NCI-H1105 (cell line): ENCODE measurements at places on chromosomes 13 and 19.

DNA sequence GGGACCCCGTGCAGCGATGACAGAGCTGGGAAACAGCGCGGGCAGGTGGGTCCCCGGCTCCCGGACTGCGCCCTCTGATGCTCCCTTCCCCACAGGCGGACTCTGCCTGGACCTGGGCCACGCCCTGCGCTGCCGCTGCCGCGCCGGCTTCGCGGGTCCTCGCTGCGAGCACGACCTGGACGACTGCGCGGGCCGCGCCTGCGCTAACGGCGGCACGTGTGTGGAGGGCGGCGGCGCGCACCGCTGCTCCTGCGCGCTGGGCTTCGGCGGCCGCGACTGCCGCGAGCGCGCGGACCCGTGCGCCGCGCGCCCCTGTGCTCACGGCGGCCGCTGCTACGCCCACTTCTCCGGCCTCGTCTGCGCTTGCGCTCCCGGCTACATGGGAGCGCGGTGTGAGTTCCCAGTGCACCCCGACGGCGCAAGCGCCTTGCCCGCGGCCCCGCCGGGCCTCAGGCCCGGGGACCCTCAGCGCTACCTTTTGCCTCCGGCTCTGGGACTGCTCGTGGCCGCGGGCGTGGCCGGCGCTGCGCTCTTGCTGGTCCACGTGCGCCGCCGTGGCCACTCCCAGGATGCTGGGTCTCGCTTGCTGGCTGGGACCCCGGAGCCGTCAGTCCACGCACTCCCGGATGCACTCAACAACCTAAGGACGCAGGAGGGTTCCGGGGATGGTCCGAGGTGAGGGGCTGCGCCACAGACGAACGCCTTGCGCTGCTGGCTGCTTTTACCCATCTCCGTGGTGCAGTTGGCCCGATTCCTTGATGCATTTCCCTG lies 7.8 kb upstream of the SELENOV start:
- DNase-seq, result peak; percentile 90

GRCh38 chr19:13013649-13014048 lies 18.4 kb downstream of the NFIX start:
- DNase-seq, result no peak

DNA sequence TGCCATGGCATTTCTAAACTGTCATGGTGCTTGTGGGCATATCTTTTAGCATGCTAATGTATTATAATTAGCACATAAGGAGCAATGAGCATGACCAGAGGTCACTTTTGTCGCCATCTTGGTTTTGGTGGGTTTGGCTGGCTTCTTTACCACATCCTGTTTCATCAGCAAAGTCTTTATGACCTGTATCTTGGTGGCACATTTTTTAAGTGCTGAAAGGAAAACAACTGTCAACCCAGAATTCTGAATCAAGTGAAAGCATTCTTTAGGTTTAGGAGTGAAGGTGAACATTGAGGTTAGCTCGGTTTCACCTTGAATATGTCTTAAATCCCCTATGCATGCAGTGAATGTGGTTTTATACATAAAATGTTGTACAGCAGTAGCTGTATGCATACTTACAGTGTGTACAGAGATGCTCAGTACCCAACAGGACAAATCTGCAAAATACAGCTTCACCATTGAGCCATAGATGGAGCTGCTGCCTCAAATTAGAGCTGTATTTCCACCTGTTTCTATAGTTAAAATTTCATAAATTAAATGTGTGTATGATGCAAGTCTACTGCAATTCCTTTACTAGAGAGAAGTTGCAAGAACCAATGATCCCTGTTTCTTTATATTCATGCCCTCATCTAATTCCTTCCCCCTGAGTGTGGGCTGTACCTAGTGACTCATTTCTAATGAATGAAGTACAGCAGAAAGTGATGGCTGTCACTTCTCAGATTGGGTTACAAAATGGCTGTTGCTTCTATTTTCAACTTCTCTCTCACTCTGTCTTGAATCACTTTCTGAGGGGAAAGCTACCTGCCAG lies 25.2 kb upstream of the IGSF23 start:
- no peak for DNase-seq

- DNase-seq, result no peak
These were observed 493.3 kb downstream of the LMO7 start for GRCh38 chr13:76129305-76130000.

DNA sequence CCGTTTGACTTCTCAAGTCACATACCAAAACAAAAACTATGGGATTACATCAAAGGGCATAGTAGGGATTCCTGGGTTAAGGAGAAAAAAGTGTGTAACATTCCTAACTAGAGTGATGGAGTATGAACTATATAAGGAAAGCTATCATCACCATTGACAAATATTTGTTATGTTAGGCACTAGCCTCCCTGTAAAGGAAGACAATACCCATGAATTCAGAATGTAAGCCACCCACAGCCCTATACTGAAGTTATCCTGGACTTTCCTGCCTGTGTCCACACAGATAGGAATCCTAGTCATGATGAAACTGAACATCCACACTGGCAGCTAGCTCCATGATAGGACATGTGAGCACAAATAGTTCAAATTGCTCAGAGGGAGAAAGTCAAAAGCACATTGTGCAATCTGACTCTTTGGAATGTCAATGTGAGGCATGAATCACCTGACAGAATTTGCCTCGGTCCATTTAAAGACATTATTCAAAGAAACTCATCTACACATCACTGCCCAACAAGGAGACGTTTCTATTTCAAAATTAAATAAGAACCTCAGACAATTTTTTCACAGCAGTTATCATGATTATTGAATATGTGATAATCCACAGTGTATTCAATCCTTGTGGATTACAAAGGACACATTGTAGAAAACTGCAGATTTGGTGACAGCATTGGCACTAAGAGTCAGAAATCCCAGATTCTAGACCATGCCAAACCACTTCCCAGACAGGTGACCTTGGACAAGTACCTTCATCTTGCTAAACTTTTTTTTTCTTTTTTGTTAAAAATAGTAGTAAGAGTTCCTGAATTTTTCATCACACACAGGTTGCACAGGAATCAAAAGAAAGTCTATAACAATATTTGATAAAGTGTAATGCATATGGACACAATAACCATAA lies 529.3 kb downstream of the IRS2 start:
- no peak for DNase-seq

DNA sequence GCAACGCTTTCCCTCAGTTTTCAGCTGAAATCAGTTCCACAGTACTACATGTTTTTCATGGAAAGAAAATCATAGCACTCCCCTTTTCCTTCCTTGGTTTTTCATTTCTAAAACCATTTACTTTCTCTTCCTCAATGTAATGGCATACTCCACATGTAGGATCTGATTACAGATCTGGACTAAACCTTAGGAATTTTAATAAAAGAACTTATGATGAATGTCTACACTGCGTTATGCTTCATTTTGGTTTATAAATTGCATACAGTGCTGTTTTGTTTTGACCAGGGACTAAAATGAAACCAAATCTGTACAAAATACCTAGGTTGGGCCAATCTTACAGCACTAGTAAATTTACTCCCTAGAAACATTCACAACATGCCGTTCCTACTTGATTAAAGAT lies 589.9 kb downstream of the TBC1D4 start:
- no peak for DNase-seq

DNA sequence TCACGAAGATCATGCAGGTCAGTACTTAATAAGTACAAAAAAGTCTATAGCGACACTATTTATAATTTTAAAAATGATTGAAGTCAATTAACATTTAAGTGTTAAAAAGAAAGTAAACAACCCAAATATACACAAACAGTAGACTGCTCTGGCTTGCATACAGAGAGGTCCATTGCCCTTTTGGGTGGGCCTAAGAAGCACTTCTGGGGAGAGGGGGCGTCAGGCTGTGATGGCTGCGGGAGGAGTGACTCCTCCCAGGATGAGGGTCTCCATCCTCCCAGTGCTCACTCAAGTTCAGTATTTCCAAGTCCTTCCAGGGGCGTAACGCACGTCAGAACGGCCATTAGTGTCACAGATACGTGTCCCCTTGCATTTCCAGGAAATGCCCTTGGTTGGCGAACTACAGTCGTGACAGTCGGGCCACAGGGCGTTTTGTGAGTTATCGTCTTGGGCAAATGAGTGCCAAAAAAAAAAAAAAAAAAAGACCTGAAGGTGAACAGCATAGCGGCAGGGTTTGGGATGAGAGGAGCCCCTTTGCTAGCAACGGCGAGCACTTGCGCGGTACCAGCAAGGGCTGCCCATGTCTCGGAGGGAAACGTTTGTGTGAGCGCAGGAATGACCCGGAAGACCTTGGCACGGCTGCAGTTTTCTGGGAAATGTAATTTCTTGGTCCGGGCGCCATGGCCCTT lies at the start of gene SCGB2B2:
SCGB2B2 (minus strand) TSS at position 463 of the 689 bp plus-strand sequence. CDS start 82,596 bp downstream, outside the sequence.
- peak; percentile 82 for DNase-seq

GRCh38 chr19:510606-511100 lies 3.4 kb downstream of the TPGS1 start:
- DNase-seq, result peak; percentile 81

GRCh38 chr19:17052439-17052838 lies 22.8 kb downstream of the HAUS8 start:
- DNase-seq, result no peak

DNA sequence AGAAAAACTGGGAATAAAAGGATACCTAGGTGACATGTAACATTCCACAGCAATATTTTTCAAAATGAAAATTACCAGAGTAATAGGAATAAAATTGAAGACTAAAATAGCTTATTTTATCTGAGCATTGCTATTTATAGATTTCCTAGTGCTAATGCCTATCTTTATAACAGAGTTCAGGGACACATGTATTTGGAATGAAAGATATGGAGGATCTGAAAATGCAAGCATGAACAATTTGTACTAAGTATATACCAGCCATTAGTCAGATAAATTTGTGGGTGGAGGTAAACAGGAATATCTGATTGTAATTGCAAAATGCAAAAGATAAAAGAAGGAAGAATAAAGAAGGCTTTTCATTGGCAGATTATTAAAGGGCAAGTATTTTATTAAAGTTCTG lies 345.9 kb downstream of the GPC5 start:
- DNase-seq, result no peak

GRCh38 chr13:77571956-77572355 lies 36.5 kb downstream of the SCEL start:
- DNase-seq, result no peak

DNA sequence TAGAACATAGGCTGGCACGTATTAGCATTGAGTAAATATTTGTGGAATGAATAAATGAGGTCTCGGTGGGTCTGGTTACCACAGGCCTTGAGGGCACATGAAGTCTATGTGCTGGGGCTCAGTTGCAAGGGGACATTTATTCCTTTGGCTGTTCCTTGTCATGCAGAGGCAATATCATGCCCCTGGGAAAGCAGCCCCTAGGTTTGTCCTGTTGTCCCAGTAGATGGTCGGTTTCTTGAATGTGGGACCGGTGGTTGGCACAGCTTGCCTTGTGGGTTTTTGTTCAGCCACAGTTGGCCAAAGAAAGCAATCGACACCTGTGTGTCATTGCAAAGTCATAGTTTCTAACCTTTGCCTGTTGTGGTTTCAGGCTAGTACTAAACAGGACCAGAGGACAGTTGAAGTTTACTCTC lies 24.7 kb upstream of the GPR183 start:
- DNase-seq, result no peak

DNA sequence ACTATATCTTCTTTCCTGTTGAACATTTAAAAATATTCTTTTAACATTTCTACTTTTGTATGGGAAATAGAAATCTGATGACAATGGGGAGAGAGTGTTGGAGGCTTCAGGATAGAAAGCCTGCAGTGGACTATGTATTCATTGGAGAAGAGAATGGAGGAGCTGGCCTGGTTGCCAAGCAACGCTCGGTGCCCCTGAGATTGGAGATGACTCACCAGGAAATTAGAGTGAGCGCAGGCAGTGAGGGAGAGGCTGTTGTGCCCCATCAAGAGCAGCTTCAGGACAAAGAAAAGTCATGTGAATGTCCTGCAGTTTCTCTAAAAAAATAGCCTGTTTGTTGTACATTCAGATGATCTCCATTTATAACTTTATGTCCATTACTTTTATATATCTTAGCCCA lies 48.7 kb upstream of the ZNF835 start:
- DNase-seq, result no peak

GRCh38 chr19:24055548-24055947 lies 31.4 kb upstream of the ZNF254 start:
- DNase-seq, result no peak

DNA sequence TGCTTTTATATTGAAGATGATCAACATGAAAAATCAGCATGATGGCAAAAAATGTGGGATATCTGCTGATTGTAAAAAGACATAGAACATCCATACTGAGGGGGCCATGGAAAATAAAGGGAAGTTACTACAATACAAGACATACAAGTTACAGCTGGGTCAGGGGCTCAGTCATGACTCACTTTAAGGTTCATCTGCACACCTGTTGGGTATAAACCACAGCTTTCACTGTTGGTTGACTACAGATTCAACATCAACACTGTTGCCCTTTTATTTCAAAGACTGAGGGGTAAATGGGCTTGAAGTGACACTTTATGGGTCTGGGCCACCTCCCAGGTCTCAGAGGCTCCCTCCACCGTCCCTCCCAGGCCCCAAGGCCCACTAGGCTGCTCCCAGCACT lies 98.1 kb upstream of the IRS2 start:
- no peak for DNase-seq
